Pons (tissue), 1 donor: ENCODE measurements at places on chromosomes 4 and X.

GRCh38 chrX:109840585-109840984, 107.5 kb upstream of the ACSL4 start:
- DNase-seq: peak; percentile 56

GRCh38 chr4:148239494-148239985, 202.7 kb downstream of the NR3C2 start:
- DNase-seq: no peak

DNA sequence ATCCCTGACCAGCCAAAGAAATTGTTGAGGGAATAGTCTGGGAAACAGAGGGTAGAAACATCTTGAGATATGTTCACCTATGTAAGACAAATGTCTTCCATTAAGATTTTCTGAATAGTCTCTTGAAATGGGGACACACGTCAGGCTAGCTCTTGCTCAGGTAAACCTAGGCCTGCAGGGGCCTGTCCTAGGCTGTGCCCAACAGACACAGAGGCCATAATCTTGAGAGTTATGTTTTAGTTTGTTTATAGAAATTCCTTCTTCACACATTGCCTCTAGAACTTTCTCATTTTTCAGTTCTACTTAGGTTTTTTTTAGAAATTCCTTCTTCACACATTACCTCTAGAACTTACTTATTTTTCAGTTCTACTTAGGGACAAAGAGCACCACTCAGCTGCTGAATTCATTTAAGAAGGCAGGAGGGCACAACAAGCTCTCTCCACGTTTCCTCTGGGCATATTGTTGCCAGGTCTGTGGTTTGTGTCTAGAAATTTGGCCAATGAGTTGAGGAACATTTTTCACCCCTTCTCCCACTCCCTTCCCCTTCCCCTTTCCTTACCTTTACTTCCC, 94.9 kb downstream of the ARHGAP24 start:
- DNase-seq: no peak

DNA sequence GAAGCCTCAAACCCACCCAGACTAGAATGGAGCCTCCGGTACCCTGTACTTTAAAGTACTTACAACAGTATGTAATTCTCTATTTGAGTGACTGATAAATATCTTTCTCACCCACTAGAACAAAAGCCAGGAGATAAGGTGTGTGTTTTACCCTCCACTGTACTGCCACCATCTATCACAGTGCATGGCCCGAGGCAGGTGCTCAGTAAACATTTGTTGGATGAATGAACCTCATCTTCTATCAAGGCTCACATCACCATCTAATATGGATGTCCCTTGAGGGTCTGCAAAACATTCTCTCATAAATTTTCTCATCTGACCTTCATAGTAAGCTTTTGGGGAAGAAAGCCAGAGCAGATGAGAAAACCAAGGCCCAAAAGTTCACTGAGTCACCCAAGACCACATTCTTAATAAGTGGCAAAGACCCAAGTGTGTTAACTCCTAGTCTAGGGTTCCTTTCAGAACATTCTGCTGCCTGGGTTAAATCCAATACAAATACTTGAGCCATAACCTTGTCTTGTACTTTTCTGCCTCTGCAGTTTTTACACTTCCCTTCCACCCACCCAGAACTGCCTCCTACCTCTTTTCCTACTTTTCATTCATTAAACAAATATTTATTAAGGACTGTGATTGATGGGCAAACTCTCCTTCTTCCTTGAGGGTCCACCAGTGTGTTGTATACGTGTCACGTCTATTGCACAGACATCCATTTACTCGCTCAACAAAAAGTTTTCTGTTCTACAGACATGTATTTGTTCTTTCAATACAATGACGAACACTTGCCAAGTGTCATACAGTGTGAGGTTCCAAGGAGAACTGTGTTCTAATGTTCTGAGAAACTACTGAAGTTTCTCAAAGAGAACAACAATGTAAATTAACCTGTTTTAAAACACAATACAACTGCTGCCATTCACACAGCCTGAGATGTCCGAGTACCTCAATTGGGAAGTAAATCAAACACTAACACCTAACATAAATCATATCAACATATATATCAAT, 35.7 kb downstream of the APBB2 start:
- DNase-seq: peak; percentile 97

- peak; percentile 66 for DNase-seq
Observed at GRCh38 chr4:98627531-98628257, 30.7 kb downstream of the TSPAN5 start.

DNA sequence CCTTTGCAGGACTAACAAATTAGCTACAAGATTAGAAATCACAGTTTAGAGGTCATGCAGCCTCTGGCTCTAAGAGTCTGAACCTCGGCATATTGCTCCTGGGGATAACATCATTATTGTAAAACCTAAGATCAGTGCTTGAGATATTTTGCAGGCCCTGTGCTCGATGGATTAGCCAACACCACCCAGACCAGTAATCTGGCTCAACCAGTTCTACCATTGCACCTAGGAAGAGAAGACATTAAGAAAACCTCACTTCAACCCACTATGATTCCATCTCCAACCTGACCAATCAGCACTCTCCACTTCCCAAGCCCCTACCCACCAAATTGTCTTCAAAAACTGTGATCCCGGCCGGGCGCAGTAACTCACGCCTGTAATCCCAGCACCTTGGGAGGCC, 43.6 kb downstream of the WFS1 start:
- DNase-seq: no peak

DNA sequence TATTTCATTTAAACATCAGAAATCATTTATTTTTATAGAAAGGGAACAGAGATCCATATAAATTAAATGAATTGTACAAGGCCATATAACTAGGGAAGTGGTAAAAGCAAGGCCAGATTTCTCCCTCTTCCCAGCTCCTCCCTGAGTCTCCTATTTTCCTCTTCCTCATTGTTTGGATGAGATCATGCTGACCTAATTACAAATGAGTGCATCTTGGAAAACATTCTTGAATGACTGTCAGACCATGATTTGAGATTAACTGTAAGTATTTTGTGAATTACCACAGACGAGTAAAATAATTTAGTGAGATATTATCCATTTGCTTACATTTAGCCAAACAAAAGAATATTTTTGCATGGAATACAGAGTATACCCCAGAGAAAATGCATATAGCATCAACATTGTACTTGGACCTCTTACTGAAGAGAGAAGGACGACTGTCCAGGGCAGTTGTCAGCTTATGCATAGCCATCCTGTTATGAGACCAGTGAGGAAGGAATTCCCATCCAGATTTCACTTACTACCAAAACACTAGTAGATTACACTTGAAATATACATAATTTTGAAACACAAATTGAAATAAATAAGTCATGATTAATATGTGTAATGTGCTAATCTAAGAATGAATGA, 47.3 kb downstream of the SLAIN2 start:
- peak; percentile 16 for DNase-seq

DNA sequence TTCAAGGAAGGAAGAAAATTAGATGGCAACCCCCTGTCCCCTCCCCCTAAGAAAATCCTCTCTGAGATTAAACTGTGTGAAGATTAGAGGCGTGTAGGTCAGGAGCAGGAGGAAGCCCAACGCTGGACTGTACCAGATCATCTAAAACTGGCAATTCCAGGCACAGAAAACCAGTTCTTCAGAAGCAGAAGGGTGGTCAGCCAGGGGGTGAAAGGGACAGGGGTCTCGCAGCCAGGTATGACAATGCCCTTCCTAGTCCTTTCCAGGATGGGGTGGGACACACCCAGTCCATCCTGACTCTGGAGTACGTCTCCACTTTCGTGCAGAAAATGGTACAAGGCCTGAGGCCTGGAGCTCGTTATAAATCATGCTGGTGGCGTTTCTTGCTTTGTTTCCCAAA, 3.3 kb upstream of the RHOH start:
- no peak for DNase-seq

- DNase-seq: no peak
Observed at GRCh38 chrX:77427611-77428010, 19.6 kb upstream of the FGF16 start.

GRCh38 chrX:22748093-22748999, 251.4 kb upstream of the DDX53 start:
- peak; percentile 19 for DNase-seq

DNA sequence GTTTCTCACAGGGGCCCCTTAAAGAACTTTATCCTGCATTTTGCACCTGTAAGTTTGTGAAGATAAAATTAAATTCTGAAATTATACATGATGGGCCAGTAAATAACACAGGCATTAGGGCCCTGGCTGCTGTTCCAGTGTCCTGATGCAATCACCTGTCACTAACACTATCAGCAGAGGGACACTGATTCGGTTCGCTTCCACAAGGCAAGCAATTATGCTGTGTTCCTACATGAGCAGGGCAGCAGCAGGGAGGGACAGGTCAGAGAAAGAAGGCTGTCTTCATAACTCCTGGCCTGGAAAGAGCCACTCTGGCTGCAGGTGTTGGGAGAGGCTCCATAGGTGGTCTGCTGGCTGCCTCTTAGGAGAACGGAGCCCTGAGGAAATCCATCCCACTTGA, 487.3 kb downstream of the MID1IP1 start:
- no peak for DNase-seq

GRCh38 chr4:38510201-38510600, 153.8 kb upstream of the KLF3 start:
- DNase-seq: no peak

- no peak for DNase-seq
Observed at GRCh38 chrX:115649461-115650063, 88.6 kb downstream of the PLS3 start.

- no peak for DNase-seq
Observed at GRCh38 chr4:31548021-31548420, 827.9 kb downstream of the PCDH7 start.

DNA sequence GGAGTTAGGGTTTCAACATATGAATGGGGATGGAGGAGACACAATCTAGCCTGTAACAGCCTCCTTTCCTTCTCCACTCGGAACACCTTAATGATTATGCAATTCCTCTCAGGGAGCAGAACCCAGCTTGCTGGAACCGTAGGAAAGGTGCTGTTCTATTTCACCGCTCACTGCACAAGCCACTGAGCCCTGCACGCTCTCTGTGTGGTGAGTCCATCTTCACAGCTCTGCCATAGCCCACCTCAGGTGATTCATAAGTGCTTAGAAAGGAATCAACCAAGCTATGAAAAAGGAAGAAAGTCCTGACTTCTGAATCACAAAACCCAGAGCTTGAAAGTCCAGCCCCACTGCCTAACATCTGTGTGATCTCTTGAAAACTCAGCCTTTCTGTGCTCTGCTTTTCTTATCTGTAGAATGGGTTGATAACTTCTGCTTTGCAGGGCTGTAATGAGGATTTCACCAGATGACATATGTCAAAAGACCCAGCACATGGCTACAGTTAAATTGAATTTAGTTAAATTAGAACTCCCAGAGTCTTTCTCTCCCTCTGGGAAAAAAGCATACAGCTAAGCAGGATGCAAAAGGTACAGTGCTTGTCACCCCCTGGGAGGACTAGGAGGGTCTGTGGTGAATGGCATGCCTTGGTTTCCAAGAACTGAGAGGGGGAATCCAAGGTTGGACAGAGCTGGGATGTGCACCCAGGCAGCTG, 91.6 kb downstream of the WFS1 start:
- no peak for DNase-seq

DNA sequence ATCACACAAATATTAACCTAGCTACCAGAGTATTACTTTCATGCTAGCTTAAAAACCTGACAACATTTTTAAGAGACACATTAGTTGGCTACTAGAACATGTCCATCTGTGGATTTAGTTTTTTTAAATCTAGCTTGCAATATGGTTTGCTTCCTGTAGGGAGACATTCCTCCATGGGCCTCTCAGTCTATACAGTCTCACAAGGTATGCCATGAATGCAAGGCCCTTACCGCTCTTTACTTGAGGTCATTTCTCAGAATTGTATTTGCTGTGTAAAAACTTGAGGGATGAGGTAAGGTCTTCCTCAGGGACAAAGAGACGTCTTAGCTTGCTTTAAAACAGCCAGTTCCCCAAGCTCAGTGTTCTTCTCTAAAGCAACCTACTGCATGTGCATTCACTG, 26.9 kb downstream of the UBA6 start:
- no peak for DNase-seq

DNA sequence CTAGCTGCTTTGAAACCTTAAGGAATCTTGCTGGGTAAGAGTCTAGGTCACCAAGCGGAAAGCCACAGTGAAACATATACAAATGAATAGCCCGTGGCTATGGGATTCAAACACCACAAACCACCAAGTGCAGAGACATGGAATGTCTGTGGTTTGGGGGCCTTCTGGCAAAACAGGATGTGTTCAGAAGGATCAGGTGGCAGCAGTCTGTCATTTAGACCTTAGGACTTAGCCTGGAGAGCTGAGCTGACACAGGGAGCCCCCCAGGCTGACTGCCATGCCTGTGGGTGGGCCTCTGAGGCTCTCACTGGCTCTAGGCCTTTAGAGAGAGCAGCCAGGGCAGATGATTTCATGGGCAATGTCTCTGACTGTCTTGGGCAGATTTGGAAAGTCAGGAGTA, 225.6 kb downstream of the FBXW7 start:
- no peak for DNase-seq

- DNase-seq: no peak
Observed at GRCh38 chr4:114400531-114400930, 198.1 kb upstream of the UGT8 start.

DNA sequence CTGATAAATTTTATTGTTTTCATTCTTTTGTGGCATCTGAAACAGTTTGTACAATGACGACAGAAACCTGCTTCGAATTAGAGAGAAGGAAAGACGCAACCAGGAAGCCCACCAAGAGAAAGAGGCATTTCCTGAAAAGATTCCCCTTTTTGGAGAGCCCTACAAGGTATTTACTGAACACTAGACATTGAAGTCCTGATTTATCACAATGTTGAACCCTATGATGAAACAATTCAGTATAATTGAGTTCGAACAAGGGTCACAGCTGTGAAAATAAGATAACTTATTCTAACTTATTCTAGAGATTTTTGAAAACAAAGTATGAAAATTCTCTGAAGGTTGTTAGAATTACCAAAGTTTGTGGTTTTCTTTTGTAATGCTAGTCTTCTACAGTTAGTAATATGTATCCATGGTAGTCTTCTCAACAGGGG, 111.3 kb downstream of the AFF1 start:
- DNase-seq: no peak

DNA sequence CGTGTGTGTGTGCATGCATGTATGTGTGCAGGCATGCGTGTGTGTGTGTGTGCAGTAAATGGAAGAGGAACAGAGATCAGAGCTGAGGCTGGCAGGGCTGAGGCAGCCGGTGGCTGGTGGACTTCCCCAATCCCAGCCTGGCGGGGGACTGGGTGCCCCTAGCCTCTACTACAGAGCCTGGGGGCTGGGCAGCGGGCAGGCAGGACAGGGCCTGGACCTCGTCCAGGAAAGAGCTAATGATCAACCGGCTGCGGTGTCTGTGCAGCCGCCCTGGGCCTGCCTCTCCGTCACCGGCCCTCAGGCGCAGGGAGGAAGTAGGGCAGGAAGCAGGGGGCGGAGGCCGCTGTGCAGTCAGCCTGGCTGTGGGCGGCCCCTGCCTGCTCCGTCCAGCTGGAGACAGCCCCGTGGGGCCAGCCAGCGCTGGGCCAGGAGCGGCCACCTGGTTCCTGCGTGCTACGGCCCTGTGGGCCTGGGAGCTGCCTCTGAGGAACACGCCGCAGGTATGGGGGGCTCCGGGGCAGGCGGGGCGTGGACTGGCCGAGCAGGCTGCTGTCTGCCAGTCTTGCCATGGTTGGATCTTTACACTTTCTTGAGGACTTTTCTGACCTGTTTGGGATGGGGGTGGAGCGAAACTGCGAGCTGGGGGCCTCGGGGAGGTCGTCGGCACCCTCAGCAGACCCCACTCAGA, at the start of gene SH3TC1:
Gene SH3TC1, plus strand, starts transcription at position 385 of the 688 bp plus-strand sequence. CDS start 5,905 bp downstream, outside the sequence.
- peak; percentile 80 for DNase-seq
